Mesenteric fat pad (tissue), 1 donor: ENCODE measurements at places on chromosomes 2 and 18.

- peak; percentile 12 for DNase-seq
These were observed 208.1 kb downstream of the ASB1 start for GRCh38 chr2:238634701-238635357.

- no peak for DNase-seq
These were observed 5.3 kb upstream of the IL18R1 start for GRCh38 chr2:102350137-102350793.

DNA sequence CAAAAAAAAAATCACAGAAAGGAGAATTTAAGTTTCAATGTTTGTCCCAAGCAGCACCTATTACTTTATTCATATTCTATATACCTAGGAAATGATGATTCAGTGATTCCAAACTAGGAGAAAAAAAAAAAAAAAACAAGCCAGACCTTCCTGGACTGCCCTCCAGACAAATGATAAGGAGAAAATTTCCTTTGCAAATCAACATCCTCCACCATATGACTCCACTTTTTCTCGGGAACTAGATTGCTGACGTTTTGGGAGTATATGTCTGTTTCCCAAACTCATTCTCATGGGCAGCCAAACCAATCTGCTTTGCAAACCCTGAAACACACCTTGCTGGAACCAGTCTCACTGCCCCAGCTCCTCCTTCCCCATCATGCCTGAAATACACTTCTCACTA lies 16.8 kb downstream of the AP1S3 start:
- no peak for DNase-seq

DNA sequence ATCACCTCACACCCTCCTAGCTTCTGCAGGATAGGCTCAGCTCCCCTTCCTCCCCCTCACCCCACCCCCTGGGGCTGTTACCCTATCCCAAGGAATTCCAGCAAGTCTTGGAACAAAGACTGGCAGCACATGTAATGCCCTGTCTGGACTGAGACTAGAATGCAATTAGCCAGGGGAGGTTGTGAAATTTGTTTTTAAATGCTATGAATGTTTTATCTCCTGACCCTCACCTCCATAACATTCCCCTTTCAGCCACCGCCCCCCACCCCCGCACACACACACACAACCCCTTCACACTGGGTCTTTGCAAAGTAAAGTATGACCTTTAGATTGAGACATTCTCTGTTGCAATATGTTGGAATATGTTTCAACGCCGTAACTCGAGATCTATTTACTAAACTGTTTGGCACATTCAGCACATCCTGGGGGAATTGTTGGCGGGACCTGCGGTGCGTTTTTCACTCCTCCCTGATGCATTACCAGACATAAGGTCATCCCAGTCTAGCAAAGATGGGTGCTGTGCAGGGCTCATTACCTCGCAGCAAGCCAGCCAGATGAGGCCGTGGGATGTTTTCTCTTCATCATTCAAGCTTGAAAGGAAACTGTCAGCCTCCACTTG lies 290.7 kb upstream of the SLC14A2 start:
- DNase-seq = no peak

GRCh38 chr2:128686881-128687555 lies 368.4 kb upstream of the HS6ST1 start:
- DNase-seq = peak; percentile 67
